Activated CD8-positive, alpha-beta memory T cell treated with anti-CD3 and anti-CD28 coated beads for 1 hour (primary cell): ENCODE measurements at places on chromosomes 6 and 20.

DNA sequence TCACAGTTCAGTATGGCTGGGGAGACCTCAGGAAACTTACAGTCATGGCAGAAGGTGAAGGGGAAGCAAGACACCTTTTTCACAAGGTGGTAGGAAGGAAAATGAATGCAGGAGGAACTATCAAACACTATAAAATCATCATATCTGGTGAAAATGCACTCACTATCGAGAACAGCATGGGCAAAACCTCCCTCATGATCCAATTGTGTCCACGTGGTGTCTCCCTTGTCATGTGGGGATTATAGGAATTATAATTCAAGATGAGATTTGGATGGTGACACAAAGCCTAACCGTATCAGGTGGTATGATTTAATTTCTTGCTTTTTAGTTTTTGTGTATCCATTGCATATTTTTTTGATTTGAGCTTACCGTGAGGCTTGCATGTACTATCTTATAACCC is 133.2 kb upstream of the SYNCRIP start:
- DNase-seq: no peak

DNA sequence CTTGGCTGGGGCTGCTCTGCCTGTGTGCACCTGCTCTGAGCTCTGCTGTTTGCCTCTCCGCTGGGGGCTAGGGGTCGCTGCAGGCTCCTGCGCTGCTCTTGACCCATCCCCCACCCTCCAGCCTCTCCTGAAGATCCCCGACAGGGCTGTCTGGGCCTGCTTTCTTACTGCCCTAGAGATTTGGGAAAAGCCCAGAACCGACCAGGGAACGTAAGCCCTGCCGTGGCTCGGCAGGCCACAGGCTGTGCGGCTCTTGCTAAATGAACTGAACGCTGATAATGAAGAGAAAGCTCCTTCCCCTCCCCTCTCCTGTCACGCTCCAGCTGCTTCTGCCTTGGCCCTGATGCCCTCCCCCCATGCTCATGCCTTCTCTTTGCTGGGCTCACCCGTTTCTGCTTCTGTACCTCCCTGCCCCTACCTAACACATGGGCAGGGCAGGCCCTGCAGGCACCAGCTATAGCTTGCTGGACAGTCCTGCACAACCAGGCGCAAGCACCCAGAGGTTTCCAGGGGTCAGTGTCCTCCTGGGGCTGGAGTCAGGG is 32.0 kb upstream of the PCMTD2 start:
- DNase-seq: no peak

DNA sequence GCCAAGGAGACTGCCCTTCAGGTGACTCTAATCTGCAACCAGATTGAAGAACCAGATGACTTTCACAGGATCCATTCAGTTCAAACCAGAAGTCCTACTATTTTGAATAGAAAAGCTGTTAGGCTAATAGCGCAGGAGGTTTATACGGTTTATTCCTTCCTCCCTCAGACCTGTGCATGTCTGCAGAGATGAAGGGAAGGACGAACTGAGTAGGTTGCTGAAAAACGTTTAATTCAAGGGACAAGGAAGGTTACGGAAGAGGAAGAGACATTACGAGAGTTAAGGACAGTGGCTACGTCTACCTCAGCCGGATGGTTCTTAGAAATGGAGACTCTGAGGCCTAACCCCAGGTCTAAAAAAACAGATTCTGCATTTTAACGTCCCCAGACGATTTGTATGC is 978 bp downstream of the AURKA start:
- DNase-seq: no peak

DNA sequence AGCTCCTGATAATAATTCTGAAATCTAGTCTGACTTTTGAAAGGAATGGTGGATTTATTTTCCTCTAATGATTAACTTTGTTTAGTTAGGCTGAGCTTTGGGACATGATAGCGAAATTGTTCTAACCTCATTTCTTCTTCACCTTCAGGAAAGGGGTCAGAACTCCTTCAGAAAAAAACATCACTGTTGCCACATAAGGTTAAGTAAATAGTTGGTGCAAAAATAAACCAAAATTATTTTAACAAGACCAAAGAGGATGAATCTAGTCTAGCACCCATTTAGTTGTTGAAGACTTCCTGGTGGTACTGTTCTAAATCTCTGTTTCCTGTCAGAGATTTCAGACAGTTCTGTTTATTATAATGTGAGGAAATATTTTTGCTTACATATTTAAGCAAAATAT is 379.8 kb downstream of the UTRN start:
- no peak for DNase-seq

- DNase-seq: no peak
These were observed 28.0 kb downstream of the PNLDC1 start for GRCh38 chr6:159828074-159828473.
